ENCODE measurements at places on chromosomes 4 and X.
A peak's percentile ranks its signal among the peaks of the same experiment; 100 is the strongest.

GRCh38 chrX:53156207-53156596, 62.3 kb downstream of the KANTR start:
- no peak for DNase-seq

DNA sequence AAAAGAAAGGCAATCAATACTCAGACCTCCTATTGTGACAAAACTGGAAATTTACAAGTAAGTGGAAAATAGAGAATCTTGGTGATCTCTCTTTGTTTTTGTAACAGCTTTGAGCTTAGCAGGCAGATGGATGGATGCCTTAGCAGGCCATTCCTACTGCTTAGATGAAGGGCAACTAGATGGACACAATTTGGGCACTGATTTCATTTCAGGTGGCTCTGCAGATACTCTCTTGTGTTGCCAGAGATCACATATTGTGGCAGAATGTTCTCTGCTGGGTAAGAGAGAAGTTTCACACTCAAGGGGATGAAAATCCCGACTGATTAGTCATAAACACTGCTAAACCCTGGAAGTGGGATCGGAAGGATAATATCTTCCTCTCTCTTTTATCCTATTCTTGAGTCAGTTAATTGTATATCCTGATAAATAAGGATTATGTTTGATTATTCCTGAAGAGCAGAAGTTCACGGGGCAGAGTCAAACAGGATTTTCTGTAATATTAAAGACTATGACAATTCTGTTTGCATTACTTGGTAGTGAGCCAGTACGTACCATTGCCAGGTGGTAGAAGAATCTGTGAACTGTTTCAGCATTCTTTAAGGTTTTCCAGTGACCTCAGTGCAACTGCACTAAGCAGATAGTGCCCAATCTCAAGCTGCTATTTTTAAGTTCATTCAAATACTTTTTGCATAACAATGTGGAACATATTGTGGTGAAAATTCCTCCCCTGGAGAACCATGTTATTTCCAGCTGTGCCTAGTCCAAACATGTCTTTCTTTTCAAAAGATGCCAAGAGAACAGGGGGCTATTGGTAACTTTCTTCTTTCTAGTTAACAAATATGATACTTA, 974.3 kb downstream of the FSTL5 start:
- DNase-seq, result no peak

DNA sequence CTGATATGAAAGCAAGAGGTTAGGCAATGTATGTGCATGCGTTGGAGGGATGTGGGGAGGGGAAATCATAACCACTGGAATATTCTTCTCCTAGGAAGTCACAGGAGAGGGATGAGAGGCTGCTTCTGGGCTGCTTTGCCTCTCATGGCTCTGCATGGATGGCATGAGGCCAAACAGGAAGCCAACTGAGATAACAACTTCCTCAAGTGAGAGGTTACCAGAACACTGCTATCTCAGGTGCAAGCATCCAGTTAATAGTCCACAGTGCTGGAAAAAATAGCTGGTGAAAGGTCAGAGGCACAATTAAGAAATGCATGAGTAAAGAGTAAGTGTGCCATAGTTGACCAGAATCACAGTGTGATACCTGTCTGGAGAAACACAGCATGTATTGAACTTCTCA, 113.3 kb downstream of the ELOVL6 start:
- no peak for DNase-seq

DNA sequence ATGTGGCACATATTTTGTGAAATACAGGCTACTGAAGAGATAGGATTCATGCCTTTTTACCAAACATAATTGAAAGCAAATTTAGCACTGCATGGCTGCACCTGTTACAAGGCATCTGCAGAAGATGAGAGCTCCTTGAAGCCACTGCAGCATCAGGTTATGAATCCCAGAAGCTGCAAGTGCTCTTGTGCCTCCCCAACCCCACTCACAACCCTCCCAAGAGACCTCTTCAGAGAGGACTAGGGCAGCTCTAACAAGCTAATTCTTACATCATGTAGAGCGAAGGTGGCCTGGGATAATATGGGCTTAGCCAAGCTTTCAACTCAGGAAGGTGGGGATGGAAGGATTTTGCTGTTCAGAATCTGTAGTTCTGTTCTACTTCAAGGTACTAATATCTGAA, 27.2 kb downstream of the MFAP3L start:
- DNase-seq, result no peak

- peak; percentile 6 for DNase-seq
These were observed 103.5 kb downstream of the LDB2 start for GRCh38 chr4:16794816-16795445.

- no peak for DNase-seq
These were observed 42.0 kb upstream of the FBXW7 start for GRCh38 chr4:152577708-152578396.

- DNase-seq, result no peak
These were observed 8.1 kb downstream of the LAMTOR3 start for GRCh38 chr4:99886146-99886545.

Measured in SW480 (cell line).